Cortex of kidney (tissue), 1 donor: ENCODE measurements at places on chromosomes 7 and 10.

DNA sequence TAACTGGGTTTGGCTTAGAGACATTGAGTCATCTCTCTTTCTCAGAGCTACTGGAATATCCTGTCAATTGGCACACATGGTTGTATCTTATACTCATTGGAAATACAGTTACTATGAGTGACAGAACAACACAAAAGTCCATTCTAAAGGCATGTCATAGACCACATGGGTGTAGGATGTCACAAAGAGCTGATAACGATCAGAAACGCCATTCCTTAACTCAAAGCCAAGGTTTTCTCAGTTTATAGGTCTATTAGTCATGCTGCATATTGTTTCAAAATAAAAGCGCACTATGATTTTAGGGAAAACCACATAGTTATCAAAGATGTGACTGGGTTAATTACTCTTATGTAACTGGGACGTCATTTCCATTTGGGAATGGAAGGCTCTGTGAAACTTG is 147.2 kb upstream of the FAM171A1 start:
- no peak for DNase-seq

DNA sequence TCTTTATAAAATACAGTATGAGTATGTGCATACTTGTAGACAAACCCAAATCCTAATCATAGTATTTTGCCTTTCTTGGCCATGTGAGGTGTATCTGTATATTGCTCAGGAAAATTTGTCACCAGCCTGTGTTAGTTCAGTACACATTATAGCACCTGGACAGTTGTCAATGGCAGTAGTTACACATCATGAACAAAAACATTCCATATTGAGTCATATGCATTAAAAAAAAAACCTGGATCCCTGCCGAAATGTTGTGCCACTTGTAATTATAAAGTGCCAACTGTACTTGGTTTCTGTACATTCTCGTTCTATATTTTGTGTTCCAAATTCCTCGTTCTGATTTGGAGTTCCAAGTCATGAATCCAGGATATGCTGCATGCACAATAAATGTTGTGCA is 410.4 kb downstream of the INHBA start:
- DNase-seq: no peak

DNA sequence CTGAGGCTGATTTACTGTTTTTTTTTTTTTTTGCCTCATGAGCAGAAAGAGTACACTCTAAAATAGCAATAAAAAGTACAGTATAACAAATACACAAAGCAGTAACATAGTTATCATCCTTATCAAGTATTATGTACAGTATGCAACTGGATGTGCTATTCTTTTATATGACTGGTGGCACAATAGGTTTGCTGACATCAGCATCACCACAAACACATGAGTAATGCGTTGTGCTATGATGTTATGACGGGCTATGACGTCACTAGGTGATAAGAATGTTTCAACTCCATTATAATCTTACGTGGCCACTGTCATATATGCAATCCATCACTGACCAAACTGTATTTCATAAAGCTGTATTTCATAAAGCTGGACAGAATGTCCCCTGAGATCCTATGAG is 189.2 kb upstream of the GLI3 start:
- DNase-seq: no peak

DNA sequence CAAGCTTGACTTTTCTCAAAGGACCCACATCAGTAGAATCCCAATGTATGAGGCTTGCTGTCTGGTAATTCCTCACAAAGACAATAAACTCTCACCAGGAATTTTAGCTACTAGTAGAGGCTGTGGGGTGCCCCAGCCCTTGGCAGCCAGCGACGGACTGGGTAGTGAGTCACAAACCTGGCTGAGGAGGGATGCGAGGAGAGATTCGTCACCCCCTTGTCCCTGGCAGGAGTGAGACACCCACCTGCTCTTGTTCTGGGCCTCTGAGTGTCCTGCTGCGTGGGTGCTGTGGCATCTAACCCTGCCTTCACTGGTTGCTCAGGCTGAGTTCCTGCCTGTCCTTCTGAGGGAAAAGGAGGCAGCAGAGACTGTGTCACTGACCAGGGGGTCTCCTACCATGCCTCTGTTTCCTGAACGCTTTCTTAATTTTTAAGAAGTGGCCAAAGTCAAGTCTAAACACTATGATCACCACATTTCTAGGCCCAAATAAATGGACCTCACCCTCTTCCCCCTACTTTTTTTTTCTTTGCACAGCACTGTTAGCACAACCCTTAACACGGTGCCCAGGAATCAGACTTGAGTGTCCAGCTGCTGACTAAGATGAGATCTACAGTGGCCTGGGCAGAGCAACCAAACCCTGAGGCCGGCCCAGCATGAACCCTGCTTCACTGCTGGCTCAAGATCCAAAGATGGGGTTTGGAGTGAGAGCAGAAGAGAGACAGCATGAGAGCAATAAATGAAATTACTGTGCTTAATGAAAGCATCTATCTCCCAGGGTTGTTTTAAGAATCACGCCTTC is 146.4 kb downstream of the ANLN start:
- no peak for DNase-seq

- DNase-seq: no peak
These were observed 113.6 kb downstream of the EEPD1 start for GRCh38 chr7:36266683-36267082.

DNA sequence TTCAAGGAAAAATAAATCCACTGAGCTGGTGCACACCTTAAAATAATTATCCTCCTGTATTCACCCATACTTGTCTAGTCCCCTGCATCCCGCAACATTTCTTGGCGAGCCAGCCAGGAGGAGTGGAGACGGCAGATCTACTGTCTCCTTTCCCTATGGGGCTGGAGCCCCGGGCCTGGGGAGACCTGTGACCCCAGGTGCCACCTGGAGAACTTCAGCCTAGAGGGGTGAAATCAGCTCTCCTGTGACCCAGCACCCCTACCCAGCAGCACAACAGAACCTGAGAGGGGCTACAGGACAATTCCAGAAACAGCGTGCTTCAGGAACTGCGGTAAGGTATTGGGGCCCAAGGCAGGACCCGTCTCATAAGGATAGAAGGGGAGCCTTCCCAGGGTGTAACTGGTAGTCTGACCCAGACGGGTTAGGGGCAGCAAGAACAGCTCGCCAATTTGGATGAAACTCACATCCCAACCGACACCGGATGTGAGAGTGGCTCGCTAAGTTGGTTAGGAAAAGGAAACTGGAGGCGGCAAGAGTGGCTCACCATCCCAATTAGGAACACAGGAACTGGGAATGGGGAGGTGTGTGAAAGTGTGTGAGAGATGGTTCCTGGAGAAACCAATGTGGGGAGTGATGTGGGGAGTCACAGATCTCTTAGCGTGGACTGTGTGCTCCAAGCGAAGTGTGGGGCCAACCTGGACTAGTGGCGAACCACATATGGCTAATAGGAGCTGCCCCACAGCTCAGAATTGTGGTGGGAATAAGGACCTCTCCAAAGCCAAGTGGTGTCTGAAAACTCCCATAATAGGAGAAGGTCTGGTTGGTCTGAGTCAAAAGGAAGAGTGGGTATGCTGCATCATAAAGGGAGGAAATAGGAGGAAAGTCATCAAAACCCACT is 15.1 kb upstream of the DENND2A start:
- no peak for DNase-seq

DNA sequence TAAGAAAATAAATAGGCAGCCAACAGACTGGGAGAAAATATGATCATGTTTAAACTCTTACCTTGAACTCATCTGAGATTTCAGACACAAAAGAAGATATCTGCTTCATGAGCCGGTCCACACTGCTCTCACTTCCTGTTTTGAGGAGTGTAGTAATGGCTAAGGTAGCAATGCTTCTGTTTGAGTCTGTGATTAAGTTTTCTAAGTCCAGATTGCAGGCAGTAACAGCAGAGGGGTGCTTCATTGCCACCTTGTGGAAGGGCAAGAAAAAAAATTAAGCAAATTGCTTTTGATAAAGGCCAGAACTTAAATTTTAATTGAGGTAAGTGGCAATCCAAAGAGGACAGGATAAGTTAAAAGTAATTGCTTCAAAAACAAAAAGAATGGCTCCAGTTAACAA is 69.1 kb downstream of the MEST start:
- DNase-seq: no peak

DNA sequence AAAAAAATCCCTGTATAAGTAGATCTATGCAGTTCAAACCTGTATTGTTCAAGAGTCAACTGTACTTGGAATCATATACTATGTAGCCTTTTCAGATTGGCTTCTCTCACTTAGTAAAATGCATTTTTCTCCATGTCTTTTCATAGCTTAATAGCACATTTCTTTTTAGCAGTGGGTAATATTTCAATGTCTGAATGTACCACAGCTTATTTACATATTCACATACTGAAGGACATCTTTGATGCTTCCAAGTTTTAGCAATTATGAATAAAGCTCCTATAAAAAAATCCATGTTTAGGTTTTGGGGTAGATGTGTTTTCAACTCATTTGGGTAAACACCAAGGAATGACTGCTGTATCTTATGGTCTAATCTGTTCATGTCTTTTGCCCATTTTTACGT is 155.0 kb downstream of the NRBF2 start:
- DNase-seq: no peak

DNA sequence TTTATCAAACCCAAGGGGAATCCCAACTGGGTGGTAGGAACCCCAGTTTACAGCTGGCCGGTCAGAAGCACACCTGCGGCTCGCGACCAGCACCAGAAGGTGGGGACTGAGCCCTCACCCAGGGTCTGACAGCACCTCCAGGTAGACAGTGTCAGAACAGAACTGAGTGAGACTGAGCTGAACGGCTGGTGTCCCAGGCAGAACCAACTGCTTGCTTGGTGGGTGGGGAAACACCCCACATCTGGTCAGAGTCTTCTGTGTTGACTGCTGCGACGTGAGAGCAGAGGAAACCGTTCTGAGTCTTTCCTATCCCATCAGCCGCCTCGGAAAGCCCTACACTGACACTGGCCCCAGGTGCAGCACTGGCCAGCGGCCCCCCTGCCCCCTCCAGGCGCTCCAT is 160.7 kb downstream of the MAD1L1 start:
- no peak for DNase-seq

GRCh38 chr7:139886206-139886605 is 57.1 kb downstream of the TBXAS1 start:
- DNase-seq: no peak

DNA sequence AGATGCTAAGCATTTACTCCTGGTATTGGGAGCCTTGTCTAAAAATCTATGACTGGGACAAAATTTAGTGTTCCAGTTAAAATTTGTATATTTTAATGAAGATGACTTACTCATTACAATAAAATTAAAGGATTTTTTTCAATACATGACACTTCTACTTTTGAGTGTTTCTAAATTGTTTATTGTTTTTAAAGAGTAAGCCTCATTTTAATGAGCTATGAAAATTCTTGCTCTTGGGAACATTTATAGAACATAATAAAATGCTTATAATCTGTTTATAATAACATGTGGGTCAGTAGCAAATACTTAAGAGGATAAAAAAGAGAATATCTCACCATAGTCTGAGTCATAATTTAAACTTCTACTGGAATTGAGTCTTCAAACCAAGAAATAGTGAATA is 149.5 kb downstream of the PLCE1 start:
- no peak for DNase-seq

GRCh38 chr10:44897049-44897448 is 14.1 kb upstream of the TMEM72 start:
- no peak for DNase-seq

DNA sequence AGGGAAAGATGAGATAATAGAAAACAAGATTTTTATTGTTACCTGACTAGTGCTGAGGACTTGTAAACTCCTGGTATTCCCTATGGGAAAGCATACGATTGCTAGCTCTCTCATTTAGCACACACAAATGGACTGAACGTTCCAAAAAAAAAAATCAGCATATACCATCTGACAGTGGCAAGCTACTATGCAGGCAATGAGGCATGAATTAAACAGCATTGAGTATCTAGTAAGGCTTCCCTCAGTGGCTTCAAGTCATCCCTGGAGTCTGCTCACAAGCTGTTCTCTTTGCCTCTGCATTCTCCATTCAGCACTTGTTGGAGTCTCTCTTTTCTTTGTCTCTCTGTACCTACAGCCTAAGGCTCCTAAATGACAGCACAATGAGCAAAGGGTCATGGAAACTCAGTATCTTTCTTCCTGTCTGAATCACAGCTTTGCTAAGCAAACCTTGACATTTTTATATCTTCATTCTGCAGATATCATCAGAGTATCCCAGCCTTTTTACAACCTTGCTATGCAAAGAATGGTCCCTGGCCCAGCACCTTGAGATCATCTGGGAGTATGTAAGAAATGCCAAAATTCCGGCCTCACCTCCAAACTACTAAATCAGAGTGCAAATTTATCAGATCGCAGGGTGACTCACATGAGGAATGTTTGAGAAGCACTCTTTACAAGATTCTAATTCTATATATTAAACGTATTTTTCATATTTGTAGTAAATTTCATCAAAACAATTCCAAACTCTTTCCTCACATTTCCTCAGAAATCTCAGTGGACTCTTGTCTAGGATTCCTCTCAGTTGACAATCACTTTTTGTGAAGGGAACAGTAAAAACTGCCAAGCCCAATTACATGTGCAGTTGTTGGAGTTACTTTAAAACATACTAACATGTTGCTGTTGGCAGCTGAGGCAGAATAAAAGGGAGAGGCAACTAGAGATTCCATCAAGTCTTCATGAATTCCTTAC is 10.8 kb upstream of the LIPA start:
- no peak for DNase-seq
